ENCODE measurements at places on chromosomes 6 and 20.

DNA sequence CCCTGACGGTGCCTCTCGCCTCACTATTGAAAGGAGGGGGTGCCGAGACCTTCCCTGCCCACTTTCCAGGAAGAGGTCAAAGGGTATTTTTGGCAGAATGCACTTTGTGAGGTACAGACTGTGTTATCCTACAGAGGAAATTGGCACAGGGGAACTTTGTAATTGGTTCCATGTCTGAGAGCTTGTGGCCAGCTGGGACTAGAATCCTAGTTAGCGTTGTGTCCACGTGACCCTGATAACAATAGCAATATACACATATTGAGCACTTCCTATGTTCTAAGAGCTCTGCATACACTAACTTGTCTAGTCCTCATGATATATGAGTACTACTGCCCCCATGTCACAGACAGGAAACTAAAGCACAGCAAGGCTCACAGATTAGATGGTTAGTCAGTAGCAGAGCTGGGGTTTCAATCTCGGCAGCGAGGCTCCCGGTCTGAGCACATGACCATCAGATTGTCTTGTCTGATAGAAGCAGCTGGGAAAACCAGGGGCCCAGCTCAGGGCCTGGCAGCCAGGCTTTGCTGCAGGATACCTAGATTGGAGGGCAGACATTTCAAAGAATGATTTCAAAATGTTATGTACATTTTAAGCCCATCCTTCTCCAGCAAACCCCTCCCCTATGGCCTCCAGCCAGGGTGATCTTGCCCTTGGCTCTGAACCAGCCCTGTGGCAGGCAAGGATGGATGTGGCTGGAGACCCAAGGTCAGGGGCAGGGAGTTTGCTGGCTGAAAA, 1.4 kb downstream of the MAPK13 start:
- DNase-seq, result peak; percentile 43

- DNase-seq, result no peak
Measured at GRCh38 chr6:27234576-27234975, 12.9 kb upstream of the PRSS16 start.

DNA sequence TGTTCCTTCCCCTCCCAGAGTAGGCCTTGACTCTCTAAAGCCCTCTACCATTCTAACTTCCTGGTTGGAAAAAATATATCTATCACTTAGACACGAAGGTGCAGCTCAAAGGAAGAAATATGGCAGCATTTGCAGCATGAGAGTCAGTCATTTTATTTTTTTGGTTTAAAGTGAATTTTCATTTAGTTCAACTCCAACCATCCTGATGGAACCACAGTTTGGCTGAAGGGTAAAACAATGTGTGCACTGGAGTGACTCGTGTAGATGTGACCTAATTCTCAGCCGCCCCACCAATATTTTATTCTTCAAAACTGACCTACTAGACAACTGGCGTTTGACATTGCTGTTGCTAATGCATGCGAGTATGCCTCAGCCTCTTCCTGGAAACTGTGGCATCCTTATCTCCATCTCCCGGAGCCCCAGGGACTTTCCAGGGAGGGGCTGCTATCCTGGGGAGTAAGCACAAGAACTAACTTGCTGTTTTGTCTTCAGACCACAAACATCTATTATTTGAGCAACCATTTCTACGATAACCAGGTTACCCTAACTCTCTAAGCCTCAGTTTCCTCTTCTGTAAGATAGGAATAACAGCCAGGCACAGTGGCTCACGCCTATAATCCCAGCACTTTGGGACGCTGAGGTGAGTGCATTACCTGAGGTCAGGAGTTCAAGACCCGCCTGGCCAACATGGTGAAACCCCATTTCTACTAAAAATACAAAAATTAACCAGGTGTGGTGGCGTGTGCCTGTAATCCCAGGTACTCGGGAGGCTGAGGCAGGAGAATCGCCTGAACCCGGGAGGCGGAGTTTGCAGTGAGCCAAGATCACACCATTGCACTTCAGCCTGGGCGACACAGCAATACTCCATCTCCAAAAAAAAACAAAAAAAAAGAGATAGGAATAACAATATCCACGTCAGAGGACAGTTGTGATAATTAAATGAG, 148.7 kb upstream of the JARID2 start:
- no peak for DNase-seq

GRCh38 chr6:33029328-33030184, 20.2 kb upstream of the HLA-DOA start:
- DNase-seq, result no peak

DNA sequence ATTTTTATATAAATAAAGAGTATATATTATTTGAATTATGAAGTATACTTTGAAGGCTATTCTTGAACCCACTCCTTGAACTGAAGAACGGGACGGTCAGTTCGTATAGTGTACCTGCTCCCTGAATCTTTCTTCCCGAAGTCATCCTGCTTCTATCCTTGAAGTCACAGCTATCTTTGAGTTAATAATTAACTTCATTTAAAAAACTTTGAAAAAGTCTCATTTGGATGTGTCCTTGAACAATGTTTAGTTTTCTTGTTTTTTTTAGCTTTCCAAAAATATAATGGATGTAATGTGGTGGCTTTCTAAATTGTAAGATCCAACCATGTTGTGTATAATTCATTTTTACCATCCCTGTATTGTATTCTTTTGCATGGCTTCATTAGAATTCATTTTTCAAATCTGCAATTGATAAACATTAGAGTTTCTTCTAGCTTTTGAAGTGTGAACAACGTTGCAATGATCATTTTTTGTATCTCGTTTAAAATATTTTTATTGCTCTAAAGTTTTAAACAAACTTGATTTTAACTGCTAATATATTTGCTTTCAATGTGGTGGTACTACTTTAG, 94.4 kb downstream of the NCOA3 start:
- peak; percentile 31 for DNase-seq

DNA sequence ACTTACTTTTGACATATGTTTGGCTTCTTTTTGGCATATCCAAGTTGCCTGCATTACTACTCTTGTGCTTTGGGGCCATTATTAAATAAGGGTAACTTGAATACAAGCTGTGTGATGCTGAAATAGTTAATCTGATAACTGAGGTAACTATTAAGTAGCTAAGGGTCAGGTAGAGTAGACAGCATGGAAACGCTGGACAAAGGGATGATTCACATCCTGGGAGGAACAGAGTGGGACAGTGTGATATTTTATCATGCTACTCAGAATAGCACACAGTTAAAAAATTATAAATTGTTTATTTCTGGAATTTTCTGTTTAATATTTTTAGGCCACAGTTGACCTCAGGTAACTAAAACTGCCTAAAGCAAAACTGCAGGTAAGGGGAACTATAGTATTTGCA, 483.9 kb downstream of the RFPL4B start:
- no peak for DNase-seq

- no peak for DNase-seq
Measured at GRCh38 chr6:125793863-125794262, 3.1 kb downstream of the NCOA7 start.

- no peak for DNase-seq
Measured at GRCh38 chr6:98824162-98824901, 10.0 kb upstream of the POU3F2 start.

DNA sequence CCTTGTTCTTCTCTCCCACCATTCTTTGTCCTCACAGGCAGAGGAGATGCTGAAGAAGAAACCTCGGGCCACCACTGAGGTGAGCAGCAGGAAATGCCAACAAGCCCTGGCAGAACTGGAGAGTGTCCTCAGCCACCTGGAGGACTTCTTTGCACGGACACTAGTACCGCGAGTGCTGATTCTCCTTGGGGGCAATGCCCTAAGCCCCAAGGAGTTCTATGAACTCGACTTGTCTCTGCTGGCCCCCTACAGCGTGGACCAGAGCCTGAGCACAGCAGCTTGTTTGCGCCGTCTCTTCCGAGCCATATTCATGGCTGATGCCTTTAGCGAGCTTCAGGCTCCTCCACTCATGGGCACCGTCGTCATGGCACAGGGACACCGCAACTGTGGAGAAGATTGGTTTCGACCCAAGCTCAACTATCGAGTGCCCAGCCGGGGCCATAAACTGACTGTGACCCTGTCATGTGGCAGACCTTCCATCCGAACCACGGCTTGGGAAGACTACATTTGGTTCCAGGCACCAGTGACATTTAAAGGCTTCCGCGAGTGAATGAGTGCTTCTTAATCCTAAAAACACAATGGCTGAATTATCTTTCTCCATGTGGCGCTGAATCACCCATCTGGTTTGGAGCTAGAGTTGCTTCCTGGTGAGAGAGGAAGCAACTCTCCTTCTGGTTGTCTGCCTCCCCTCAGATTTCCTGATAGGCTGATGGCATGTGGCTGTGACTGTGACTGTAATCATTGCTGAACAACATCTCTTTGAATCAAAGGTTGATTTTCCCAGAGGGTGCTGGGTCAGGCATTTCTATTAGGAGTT, 4.6 kb downstream of the MAD2L1BP start:
- DNase-seq, result no peak

DNA sequence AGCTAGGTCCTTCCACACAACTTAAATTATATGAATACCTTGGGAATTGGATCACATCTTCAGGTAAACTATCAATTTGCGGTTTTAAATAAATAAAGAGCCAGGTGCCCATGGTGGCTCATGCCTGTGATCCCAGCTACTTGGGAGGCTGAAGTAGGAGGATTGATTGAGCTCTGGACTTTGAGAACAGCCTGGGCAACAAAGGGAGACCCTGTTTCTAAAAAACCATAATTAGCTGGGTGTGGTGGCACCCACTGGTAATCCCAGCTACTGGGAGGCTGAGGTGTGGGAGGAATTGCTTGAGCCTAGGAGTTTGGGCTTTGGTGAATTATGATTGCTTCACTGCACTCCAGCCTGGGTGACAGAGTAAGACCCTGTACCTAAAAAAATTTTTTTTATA, 3.4 kb downstream of the GMNN start:
- no peak for DNase-seq

DNA sequence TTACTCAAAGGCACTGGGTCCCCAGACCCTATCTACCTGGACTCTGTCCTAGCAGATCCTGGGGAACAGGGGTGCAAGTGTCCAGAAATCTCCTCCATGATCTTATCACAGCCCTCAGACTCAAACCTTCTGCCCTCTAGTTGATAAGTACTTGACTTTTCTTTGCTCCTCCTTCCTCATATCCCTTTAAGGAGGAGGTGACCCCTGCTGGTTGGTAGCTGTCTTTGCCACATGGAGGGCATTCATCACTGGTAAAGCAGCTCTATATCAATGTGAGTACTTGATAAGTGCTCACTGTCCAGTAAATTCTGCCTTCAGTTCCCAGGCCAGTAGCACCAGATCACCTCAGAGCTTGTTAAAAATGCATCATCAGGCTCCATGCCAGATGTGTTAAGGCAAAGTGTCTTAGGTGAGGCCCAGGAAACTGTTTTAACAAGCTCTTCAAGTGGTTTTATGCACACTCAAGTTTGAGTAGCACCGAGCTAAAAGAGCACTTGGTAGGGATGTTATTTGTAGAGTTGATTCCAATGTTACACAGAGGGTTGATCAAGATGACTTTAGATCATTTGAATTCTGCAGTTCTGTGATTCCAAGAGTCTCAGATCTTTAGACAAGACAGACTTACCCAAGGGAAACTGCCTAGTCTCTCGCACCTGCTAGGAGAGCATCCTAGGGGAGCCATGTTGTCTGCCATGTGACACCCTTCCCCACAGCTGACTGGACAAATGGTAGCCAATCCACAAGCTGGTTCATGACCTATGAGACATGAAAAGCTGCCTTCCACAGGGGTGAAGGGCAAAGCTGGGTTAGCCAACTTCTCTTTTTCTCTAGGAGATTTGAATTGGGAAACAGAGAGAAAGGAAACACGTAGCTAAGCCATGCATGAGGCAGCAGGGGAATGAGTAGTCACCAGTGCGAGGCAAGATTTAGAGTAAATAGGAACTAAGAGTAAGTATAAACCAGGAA, 18.6 kb downstream of the TREML2 start:
- DNase-seq, result peak; percentile 44

DNA sequence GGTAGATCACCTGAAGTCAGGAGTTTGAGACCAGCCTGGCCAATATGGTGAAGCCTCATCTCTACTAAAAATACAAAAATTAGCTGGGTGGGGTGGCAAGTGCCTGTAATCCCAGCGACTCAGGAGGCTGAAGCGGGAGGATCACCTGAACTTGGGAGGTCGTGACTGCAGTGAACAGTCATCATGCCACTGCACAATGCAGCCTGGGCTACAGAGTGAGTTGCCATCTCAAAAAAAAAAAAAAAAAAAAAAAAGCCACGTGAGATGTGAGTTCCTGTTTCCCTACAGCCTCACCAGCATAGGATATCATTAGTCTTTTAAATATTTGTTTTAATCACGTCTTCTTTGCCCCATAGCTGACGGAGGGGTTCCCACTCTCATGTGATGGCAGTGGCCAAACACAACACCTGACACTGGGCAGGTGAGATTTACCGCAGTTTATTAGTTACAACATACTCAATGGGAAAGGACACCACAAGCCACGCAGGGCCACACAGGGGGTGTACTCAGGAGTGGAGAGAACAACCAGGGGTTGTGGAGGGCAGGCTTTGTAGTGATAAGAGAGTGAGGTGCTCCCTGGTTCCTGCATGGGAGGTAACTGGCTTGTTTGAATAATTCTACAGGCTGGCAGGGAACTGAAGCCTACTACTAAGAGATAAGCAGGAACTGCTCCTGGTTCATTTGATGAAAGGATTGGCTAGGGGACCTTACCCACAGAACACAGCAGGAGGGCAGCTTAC, 4.6 kb upstream of the LZTS3 start:
- no peak for DNase-seq

- DNase-seq, result no peak
Measured at GRCh38 chr6:7920425-7920824, 9.8 kb upstream of the TXNDC5 start.

GRCh38 chr20:25309395-25310267, 61.7 kb downstream of the PYGB start:
- DNase-seq, result no peak

- no peak for DNase-seq
Measured at GRCh38 chr20:50291254-50292078, 100.8 kb downstream of the CEBPB start.

DNA sequence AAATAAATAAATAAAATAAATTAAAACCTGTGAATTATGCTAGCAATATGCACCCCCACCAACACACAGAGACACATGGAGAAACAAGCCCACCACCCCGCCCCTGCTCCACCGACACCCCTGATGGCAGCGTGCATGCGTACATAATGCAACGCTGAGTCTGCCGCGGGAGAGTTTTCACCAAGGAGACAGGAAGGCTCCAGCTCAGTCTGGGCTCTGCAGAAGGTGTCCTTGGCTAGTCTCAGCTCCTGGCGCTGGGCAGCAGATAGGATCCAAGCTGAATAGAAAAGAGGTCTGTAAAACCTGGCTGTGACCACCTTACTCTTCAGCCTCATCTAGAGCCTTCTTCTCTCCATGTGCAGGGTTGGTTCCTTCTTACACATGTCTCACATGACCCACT, 26.5 kb upstream of the HECA start:
- no peak for DNase-seq

GRCh38 chr20:19269737-19270340, 57.4 kb downstream of the SLC24A3 start:
- DNase-seq, result no peak

Measured in HuH-7 (cell line).